ENCODE measurements at places on chromosomes 7 and 10.
A peak's percentile ranks its signal among the peaks of the same experiment; 100 is the strongest.

GRCh38 chr10:16341637-16342036 lies 95.2 kb upstream of the PTER start:
- no peak for DNase-seq

DNA sequence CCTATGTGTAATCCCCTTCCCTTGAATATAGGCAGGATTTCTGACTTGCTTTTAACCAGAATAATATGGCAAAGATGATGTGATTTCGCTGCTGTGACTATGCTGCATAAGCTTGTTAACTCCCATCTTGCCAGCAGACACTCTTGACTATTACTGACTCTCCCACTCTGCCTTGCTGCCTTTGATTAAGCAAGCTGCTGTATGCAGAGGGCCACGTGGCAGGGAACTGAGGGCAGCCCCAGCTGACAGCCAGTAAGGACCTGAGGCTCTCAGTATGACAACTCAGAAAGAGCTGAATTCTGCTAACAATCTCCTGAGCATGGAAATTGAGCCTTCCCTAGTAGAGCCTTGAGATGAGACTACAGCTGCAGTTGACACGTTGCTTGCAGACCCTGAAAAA lies 279.4 kb upstream of the CACNA2D1 start:
- DNase-seq, result no peak

GRCh38 chr10:117987244-117987909 lies 59.4 kb downstream of the RAB11FIP2 start:
- no peak for DNase-seq

DNA sequence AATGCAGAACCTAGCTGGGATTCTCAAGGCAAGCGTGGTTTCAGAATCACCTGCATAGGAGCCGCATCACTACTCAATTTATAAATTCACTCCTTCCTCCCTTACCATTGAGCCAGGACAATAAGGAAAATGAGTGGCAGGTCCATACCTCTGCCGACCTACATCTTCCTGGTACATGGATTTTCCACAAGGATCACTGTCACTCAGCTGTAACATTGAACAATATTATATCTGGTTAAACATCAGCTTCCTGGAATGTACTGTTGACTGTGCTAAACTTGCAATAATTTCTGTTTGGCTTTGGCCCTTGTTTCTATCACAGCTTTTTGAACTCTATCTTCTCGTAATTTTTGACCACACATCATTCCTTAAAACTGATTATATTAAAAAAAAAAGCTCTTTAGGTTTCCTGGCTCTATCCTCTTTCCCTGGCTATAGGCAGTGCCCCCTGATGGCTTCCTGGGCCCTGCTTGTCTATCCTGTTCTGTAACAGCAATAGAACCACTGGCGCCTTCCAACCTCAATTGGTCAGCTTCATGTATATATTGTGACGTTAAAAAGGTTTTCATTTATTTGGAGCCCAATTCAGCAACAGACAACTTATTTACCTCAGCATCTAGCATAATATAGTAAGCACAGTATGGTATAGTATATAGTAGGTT lies 59.2 kb downstream of the RNLS start:
- DNase-seq, result no peak

DNA sequence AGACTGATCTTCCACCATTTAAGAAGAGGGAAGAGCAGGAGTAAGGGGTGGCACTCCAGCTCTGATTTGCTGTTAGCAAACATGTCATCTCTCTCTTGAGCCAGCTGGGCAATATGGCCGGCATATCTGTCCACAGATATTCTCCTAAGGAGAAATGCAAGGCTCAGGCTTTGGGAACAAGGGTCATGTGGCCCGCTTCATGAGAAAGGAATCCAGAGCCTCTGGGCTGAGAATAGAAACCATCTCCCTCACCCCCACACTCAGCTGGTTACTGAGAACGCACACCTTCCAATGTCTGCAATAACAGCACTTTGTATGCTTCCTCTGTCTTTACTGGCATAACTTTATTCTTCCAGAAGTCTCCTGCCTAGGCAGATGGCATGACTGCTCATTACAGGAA lies 171.2 kb downstream of the ELMO1 start:
- DNase-seq, result no peak

DNA sequence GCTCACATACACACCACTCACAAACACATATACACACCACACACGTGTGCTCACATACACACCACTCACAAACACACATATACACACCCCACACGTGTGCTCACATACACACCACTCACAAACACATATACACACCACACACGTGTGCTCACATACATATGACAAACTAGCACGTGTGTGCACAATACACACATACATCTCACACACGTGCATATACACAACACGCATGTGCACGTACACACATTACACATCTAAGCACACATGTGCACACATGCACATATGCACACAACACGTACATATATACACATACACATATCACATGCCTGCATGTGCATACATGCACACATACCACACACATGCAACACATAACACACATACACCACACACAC lies 78.3 kb upstream of the FOXK1 start:
- DNase-seq, result no peak

GRCh38 chr7:157687158-157687557 lies 350.4 kb downstream of the DNAJB6 start:
- DNase-seq, result peak; percentile 15

GRCh38 chr7:94507462-94507861 lies 2.1 kb upstream of the CASD1 start:
- DNase-seq, result no peak

- no peak for DNase-seq
Observed at GRCh38 chr7:40983111-40983510, 719.8 kb downstream of the INHBA start.

DNA sequence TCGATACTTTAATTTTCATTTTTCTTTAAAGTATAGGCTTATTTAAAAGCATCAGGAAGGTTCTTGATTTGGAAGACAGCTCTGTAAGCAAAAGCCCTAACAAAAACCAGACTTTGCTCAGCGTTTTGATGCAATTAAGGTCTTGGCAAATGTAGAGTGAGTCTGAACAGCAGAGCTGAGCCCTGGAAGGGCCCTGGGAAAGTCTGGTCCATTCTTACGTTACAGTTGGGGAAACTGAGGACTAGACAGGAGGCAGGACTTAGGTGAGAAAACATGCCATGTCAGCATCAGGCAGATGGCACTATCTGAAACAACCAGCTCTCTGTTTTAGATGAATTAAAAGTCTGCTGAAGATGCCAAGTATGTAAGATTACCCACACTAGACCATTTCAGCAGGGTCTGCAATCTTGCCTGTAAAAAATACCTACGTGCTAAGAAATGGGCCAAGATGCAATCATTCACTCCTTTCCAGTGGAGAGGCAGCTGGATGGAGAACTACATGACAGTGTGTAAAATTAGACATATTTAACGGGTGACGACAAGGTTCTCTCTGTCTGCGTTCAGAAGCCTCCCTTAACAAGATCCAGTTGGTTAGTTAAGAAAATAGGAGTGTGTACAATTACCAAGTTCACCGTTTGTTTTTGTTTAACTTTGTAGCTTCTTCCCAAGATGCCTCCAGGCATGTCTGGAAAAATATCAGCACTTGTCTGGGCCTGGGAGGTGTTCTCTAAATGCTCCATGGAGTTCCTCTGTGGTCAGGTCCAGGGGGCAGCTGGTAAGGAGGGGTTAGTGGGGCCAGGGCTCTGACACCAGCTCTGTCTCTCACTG lies 502.3 kb upstream of the ZMIZ1 start:
- no peak for DNase-seq

DNA sequence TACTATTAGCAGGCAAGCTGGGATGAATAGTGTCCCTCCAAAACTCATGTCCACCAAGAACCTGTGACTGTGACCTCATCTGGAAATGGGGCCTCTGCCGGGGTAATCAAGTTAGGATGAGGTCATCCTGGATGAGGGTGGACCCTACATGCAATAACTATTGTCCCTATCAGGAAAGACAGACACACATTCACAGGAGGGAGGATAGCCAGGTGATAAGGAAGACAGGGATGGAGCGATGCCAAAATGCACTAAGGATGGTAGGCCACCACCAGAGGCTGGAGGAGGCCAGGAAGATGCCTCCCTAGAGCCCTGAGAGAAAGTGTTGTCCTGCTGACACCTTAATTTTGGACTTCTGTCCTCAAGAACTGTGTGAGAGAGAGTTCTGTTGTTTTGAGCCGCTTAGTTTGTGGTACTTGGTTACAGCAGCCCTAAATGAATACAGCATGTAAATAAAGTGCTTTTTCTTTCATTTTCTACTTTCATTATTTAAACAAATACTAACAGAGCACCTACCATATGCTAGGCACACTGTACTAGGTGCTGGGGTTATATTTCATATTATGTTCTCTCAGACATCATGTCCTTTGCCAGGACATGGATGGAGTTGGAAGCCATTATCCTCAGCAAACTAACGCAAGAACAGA lies 111.9 kb downstream of the USP6NL start:
- DNase-seq, result no peak

GRCh38 chr10:121594623-121595350 lies 3.5 kb downstream of the FGFR2 start:
- no peak for DNase-seq

DNA sequence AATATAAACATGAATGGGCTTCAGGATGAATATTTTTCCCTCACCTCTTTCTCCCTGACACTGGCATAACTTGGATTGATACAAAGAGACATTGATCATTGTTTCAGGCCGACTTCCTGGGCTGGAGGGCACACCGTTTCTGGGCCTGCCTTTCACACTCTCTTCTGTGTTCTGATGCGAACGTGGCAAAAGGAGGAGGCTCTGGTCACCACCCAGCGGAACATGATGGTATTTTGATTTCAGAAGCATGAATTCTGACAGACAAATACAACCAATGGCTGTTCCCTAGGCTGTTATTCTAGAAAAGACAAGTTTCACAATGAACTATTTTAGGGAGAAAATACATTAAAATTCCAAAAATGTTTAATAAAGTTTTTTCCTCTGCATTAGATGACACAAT lies 534.5 kb upstream of the MKI67 start:
- no peak for DNase-seq

DNA sequence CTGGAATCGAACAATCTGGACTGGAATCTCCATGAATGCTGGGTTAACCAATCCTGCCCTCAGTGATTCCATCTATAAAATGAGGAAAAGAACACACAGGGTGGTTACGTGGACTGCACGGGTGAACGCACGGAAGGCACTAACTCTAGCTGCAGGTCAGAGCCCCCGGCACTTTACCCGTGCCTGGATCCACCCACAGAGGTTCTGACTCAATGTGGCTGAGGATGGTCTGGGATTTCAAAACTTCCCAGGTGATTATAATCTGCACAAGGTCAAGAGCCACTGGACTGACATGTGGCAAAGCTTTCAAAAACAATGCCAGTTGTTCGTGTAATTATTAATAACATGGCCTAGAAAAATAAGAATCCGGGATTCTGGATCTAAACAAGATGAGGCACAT lies 29.2 kb downstream of the KIAA1549 start:
- DNase-seq, result no peak

DNA sequence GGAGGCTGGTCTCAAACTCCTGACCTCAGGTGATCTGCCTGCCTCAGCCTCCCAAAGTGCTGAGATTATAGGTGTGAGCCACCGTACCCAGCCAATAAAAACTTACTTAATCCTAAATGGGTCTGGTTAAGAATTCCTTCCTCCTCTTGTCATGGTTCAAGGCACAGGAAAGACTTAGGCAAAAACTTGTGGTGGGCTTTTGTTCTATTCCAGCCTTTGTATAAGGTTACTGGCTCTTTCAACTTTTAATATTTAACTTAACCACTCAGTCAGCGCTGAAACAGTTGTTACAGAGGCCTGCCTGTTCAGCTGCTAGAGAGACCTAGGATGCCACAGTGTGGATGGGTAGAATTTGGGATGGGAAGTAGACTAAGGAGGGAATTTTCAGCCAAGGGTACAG lies 28.1 kb upstream of the GARS1 start:
- no peak for DNase-seq

GRCh38 chr7:88500131-88500530 lies 193.4 kb upstream of the STEAP4 start:
- DNase-seq, result no peak

GRCh38 chr7:44727158-44727936 lies 21.3 kb upstream of the ZMIZ2 start:
- DNase-seq, result no peak

DNA sequence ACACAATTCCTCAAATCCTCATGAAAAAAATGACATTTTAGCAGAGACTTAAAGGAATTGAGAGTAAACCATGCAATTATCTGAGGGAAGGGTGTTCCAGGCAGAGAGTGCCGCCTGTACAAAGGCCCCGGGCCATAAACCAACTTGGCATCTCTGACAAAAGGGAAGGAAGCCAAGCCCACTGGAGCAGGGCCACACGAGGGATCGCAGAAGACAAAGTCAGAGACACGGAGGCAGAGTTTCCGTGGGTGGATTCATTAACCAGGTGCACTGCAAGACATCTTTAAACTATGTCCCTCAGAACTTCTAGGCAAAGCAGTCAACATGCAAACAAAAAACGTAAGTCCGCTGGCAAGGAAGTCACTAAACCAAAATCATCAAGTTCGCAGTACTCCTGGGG lies 92.0 kb downstream of the SFMBT2 start:
- no peak for DNase-seq

DNA sequence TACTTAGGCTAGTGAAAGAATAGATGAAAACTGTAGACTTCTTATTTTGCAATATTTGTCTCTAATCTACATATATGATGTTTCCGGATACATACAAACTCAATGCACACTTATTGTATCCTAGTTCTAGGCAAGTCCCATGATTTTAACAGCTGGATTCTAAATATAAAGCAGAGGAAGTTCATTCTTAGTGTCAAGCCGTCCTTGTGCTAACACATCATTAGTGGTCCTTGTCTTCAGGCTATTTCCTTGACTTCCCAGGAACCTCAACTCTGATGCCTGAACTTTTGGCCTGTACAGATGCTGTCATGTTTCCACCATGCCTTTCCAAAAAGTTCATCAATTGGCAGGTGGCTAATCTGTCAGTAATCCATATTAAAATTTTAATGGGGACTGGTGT lies 301.9 kb upstream of the DGKB start:
- DNase-seq, result no peak
